Mucosa of descending colon (tissue), 3 donors: ENCODE measurements at places on chromosomes 11 and 22. TPM values are rescaled to one million over a fixed set of nuclear protein-coding genes. Genes with fewer than 3 reads are reported as not detected.

Gene ADSL
- 48.1 TPM for total RNA-seq

Gene CYB5R2
- 2.3 TPM for total RNA-seq

Gene EMID1
- total RNA-seq, result 1.6 TPM

Gene POU2AF2
- 2.1 TPM for total RNA-seq

Gene PELI3
- total RNA-seq, result 2.8 TPM

Gene KRTAP5-1
- not detected for total RNA-seq

Gene PACSIN2
- 184 TPM for total RNA-seq

Gene TMPRSS4
- total RNA-seq, result 243 TPM

Gene ELF5
- not detected for total RNA-seq

Gene COMT
- total RNA-seq, result 88.7 TPM

Gene MICAL2
- total RNA-seq, result 384 TPM

Gene CYP2D6
- total RNA-seq, result 4.7 TPM

Gene OR9Q2
- total RNA-seq, result not detected

Gene MMP3
- total RNA-seq, result not detected

Gene ZW10
- total RNA-seq, result 11.1 TPM

Gene SNX32
- 1.4 TPM for total RNA-seq

Gene TUBA8
- total RNA-seq, result 4.7 TPM
